GM12891 (cell line): ENCODE measurements at places on chromosomes 12 and 14.
A peak's percentile ranks its signal among the peaks of the same experiment; 100 is the strongest.

- DNase-seq: no peak
These were observed 89.4 kb downstream of the NT5DC3 start for GRCh38 chr12:103751600-103751999.

DNA sequence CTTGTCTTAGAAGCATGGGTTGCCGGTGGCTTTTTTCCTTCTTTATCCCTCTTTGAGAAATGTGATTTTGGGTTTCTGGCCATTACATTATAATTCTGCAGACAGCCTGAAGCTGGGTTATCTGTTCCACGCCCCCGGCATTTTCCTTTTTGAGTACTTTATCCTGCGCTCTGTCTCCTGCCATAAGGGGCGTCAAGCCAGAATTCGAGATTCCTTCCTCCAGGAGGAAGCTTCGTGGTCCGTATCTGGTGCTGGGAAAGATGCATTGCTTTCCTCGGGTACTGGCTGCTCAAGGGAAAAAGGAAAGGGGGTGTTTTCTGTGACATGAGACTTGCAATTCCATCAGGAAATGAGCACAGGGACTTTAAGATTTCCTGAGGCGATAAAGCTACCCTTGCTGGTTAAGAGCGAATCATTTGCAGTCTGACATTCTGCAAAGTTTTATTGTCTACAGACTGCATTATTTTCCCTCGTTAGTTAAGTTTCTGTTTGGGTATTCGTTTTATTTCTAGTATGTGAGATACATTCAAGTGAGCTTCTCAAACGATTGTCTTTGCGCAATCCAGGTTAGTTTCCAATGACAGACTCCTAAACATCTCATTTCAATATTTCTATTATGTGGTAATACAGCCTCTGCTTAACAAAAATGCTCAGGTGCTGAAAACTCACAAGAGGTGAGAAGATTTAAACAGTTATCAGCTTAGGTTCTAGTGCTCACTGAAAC is 694 bp downstream of the AKAP5 start:
- no peak for DNase-seq

GRCh38 chr14:49193332-49194065 is 392.7 kb downstream of the RPS29 start:
- DNase-seq: no peak

DNA sequence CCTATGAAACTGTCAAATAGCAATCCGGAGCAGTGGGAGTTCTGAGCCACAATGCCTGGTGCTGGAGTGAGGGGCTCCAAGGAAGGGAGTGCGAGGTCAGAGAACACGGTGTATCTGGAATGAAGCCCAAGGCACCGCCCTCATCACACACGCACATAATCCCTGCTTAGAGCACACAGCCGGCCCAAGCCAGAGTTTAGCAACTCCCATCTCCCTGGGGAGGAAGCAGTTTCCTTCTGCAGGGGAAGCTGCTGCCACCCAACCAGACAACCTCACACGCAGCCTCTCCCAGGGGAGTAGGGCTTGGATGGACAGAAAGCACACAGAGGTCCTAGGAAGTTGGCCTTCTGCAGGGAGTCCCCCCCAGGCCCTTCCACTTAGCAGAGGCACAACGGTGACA is 31.3 kb downstream of the ACTN1 start:
- DNase-seq: no peak

GRCh38 chr14:102737402-102738372 is 39.6 kb upstream of the TRAF3 start:
- no peak for DNase-seq

- no peak for DNase-seq
These were observed 101.9 kb downstream of the RIN3 start for GRCh38 chr14:92615451-92615850.

GRCh38 chr12:76085520-76085868 is 1.0 kb upstream of the NAP1L1 start:
- DNase-seq: no peak

DNA sequence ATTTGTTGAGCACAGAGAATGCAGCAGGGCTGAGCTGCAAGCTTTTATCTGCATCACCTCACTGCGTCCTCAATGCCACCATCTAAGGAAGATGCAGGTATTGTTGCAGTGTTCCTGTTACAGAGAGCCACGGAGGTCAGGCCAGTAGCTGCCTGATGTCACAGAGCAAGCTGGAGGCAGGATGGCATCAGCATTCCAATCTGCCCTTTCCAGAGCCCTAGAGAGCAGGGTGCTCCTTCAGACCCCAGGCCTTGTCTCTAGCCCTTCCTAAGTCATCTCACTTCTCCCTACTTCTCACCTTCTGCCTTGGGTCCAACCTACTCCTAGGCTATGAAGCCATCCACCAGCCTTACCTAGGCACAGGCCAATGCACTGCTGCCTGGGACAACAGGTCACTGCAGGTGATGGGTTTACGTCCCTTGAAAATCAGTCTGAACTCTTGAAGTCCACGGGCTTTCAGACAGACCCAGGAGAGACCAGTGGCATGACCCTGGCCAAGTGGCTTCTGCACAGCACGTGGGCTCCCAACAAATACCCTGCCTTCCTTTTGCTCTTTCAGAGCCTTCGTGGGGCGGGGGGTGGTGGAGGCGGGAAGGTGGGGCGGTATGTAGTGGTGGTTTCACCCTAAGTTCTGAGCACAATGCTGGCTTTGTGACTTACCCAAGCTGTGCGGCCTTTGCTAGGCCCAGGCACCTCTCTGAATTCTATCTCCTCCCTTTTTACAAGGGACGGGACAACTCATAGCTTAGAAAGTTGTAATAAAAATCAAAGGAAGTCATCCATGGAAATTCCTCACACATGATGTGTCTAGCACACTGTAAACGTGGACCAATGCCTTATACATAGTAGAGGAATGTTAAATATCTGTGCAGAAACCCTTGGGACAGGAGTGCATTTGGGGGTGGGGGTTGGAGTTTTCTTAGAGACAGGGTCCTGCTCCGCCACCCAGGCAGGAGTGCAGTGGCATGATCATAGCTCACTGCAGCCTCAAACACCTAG is 136.0 kb downstream of the KSR2 start:
- DNase-seq: no peak

GRCh38 chr14:94728950-94729349 is 41.0 kb downstream of the GSC start:
- no peak for DNase-seq

- no peak for DNase-seq
These were observed 9.2 kb downstream of the ZFP36L1 start for GRCh38 chr14:68783408-68784225.

GRCh38 chr12:62446754-62447452 is 19.7 kb upstream of the MON2 start:
- no peak for DNase-seq

DNA sequence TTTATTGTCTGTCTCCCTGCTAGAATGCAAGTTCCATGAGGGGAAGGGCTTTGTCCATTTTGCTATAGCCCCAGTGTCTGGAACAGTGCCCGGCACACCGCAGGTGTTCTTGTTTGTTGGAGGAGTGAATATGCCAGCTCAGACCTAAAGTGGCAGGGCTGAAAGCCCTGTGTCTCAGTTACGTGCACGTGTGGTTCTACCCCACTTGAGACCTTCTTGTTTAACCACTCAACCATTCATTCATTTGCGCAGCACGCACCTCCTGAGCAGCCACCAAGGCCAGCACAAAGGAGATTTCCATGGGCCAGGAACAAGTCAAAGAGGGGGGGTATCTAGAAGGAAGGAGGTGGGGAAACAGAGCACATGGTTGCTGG is 338.0 kb upstream of the FKBP4 start:
- no peak for DNase-seq

DNA sequence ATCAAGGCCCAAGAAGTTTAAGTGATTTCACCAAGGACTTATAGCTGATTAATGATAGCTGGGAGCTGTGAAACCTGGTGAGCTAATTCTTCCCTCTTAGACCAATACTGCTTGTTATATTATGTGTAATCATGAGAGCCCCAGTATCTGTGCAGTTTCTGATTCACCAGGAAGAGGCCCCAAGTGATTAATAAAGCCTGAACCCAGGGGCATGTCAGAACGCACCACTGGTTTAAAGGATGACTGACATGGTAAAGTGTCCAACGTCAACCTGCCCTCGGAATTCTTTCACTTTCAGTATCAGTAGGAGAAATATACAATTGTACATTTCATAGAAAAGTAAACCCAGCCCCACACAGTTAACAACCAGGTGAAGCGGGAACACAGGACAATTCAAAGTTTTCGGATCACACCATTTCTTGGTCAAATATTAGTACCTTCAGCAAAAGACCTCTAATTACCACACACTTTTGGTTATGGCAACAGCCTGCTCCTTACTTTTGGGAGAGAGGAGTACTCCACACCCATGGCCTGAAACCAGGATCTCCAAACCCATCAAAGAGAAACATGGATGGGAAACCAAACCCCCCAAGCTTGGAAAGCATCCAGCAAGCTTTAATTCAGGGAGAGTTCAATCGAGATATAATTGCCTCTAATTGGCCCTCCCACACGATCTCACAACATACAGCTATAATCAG is 28.5 kb downstream of the TMCC3 start:
- DNase-seq: peak; percentile 37

DNA sequence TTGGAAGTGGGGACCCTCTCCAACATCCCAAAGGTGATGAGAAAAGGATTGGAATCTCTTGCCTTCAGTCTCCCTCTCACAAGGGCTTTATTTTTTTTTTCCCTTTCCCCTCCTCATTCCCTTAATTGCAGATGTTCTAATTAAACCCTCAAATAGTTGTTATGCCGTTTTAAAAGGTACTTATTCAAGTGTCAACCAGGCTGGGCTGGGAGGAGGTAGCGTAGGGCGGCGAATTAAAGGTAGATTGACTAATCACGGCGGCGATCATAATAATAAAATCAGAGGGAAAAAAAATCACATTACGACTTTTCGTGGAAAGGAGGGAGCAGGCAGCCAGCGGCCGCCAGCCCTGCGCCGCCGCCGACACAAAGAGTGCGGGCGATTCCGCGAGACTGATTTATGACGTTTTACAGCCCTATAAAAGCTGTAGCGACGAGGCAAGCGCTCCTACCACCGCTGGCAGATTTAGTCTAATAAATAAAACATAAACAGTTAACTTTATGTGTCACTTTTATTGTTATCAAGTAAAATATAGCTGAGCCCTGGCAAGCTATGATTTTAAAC is 1.7 kb upstream of the HOXC4 start:
- DNase-seq: no peak
